Endodermal cell (in vitro differentiated cells): ENCODE measurements at places on chromosomes 4 and X. TPM values are rescaled to one million over a fixed set of nuclear protein-coding genes. Genes with fewer than 3 reads are reported as not detected.

DNA sequence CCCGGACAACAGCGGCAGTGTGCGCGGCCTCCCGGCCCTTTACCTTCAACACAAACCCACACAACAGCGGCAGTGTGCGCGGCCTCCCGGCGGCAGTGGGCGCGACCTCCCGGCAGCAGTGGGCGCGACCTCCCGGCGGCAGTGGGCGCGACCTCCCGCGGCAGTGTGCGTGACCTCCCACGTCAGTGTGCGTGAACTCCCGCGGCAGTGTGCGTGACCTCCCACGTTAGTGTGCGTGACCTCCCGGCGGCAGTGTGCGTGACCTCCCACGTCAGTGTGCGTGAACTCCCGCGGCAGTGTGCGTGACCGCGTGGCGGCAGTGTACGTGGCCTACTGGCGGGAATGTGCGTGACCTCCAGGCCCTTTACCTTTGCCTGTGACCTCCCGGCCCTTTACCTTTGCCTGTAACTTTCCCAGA, 576.6 kb upstream of the FRG1 start:
- H3K4me1 ChIP-seq = no peaks in the 10 kb centered on the region
- H3K27ac ChIP-seq = no peak overlapping the region
- no peaks in the 10 kb centered on the region for H3K36me3 ChIP-seq
- DNase-seq = no peak
- H3K27me3 ChIP-seq = no peaks in the 10 kb centered on the region
- H3K4me3 ChIP-seq = no peak overlapping the region

GRCh38 chr4:19298998-19299397, 952.7 kb upstream of the SLIT2 start:
- no peaks in the 10 kb centered on the region for H3K27me3 ChIP-seq
- no peaks in the 10 kb centered on the region for H3K4me1 ChIP-seq
- no peak for DNase-seq
- H3K27ac ChIP-seq = no peak overlapping the region

- no peaks in the 10 kb centered on the region for H3K36me3 ChIP-seq
- no peak for DNase-seq
- H3K27me3 ChIP-seq = no peaks in the 10 kb centered on the region
Measured at GRCh38 chr4:137253949-137254348, 278.3 kb downstream of the PCDH18 start.

GRCh38 chr4:24659241-24659961, 75.0 kb upstream of the DHX15 start:
- no peak overlapping the region for H3K4me3 ChIP-seq
- H3K27me3 ChIP-seq = no peaks in the 10 kb centered on the region
- H3K27ac ChIP-seq = no peak overlapping the region

GRCh38 chrX:110006821-110007375, 4.0 kb downstream of the TMEM164 start:
- H3K27me3 ChIP-seq = no peaks in the 10 kb centered on the region
- no peak for DNase-seq
- H3K36me3 ChIP-seq = no peaks in the 10 kb centered on the region
- no peak overlapping the region for H3K27ac ChIP-seq

DNA sequence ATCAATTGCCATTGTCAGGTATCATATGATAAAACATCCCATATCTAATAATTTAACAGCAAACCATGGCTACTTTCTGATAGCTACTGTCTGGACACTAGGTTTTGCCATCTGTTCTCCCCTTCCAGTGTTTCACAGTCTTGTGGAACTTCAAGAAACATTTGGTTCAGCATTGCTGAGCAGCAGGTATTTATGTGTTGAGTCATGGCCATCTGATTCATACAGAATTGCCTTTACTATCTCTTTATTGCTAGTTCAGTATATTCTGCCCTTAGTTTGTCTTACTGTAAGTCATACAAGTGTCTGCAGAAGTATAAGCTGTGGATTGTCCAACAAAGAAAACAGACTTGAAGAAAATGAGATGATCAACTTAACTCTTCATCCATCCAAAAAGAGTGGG, 7.0 kb downstream of the NPY5R start:
- no peaks in the 10 kb centered on the region for H3K4me1 ChIP-seq
- H3K27ac ChIP-seq = no peak overlapping the region
- no peaks in the 10 kb centered on the region for H3K36me3 ChIP-seq
- no peaks in the 10 kb centered on the region for H3K27me3 ChIP-seq
- no peak overlapping the region for H3K4me3 ChIP-seq

Gene TCEANC
- total RNA-seq = 1.8 and 2.4 TPM in 2 replicates

Gene DAPP1
- not detected in 3 replicates for total RNA-seq

Gene ACE2
- 2.7 and 3.3 TPM in 2 replicates for total RNA-seq

Gene DTHD1
- not detected in 3 replicates for total RNA-seq

Gene SYTL5
- total RNA-seq = 5.1 and 8.1 TPM in 2 replicates

Gene ZFP92
- total RNA-seq = 0.31 and 0.43 TPM in 2 replicates

Gene UGT2B10
- total RNA-seq = not detected in 2 replicates

Gene SSX3
- total RNA-seq = not detected in 3 replicates

Gene SPATA4
- 0.45 TPM in 1 of 3 replicates, not detected in the others for total RNA-seq
